ENCODE measurements at places on chromosomes 5 and 9.

DNA sequence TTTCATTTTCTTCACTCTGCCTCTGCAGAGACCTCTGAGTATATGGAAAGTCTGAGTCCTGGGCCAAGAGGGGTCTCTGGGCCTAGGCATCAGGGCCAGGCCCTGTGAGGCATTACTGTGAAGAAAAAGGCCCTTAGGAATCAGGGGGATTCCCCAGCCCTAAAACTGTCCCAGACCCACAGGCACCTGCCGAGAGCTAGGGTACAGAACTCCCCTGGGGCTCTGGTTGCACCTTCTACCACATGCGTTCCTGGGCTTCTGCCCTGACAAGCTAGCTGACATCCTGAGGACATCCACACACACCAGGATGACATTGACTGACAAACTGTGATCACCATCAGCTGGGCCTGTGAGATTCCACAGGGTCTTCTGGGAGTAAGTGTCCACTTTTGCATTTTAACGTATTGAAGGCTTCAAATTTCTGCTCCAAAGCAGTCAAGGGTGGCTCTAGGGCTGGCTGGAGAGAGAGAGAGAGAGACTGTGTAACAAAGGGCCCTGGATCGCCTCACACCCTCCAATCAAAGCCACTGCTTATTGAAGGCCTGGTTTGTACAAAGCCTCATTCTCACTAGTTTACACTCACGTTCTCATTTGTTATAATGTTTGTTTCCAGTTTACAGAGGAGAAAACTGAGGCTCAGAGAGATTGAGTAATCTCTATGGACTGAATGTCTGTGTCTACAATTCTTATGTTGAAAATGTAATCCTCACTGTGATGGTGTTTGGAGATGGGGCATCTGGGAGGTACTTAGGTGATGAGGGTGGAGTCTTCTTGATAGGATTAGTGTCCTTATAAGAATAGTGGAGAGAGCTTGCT, 45.1 kb downstream of the TGFBI start:
- DNase-seq = no peak

DNA sequence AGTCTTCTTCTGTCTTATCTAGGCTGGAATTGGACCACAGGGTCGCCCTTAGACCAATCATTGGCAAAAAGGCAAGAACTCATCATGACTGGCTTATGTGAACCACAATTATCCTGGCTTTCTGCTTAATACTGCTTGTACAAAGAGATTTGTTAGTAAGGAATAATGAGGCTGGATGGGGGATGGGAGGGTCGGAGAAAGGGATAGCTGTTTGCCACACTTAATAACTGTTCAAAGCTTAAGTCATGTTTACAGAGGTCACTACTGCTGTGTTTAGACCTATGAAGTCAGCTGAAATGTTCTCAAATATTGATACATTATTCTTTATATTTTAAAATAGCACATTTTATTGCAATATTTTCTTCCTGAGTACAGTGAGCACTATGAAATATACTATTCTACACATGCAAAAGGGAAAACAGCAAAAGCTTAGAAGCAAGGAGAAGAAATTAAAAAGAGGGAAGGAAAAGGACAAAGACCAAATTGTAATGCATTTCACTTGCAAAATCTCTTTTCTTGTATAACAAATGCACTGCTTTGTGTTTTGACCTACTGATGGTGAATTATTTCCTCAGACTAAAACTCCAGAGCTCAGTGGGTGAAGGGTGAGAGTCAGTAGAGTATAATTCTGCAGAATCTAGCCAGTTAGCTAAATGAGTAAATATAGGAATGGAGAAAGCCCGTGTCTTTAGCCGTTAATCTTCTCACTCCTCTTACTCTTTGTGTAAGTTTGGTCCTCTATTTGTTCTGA, 404.9 kb upstream of the ZNF608 start:
- DNase-seq = no peak

DNA sequence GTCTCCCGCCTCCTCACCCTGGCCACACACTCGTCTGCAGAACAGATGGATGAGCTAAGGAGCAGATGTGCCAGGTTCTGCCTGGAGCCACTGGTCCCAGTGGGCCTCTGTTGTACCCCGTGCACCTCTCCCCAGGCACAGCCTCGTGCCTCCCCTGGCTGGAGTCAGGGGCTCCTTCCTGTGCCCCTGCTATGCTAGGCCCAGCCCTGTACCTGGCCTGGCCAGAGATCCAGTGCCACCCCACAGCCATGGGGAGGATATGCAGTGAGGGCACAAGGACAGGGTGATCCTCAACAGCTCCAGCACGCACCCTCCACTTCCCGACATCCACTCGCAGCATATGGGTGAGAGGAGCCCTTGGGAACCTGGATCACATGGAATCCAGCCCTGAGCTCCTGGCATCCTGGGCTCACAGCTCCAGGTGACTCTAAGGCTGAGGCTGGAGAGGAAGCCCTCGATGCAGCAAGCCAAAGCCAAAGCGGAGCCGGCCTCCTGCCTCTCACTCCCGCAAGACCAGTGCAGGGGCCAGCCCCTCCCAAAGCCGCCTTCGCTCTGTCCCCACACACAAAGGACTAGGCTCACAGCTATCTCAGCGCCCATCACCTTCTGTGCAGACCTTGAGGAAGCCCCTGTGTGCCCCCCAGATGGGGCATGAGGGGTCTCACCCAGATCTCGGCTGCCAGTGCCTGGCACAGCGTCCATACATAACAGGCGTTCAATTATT, 23.7 kb upstream of the ADAMTS2 start:
- no peak for DNase-seq

- no peak for DNase-seq
These were observed 10.3 kb upstream of the IL3 start for GRCh38 chr5:132050136-132050535.

- DNase-seq = no peak
These were observed 54.0 kb upstream of the CNOT6 start for GRCh38 chr5:180439911-180440769.

DNA sequence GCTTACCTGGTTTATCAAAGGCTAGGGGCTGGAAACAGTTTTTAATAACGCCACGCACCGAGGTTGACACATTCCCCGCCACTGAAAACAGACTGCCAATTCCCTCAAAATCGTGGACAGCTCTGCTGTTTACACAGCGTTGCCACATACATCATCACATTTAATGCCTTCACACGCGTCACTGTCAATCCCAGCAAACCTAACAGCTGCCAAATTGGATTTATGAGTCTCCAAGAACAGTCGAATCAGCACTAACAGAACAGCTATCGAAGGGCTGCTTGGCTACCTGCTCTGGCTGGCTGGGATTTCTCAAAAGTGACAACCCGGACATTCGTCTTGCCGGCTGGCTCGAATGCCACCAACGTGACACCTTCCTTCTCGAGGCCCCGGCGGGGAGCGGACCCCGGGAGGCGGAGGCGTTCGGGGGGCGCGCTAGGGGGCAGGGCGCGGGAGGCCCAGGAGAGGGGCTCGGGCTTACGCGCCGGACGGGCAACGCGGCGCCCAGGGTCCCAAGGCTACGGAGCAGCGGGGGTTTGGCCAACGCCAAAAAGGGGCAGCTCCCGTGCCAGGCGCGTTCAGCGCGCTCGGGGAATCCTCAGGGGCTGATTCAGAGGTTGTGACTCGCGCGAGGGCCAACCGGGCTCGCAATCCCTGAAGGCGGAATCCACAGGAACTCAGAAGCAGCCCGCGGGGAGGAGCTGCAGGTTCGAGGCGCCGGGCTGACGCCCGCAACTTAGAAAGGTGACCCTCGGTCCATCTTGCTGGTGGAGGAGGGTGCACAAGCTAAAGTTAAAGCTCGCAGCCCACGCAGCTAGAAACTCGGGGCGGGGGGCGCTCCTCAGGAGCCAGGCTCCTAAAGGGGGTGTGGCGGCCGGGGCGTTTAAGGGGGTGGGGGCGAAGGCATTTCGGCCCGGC, 1.2 kb downstream of the CDC14B start:
- DNase-seq = peak; percentile 30

GRCh38 chr9:38619556-38620447, 594 bp downstream of the ANKRD18A start:
- peak; percentile 37 for DNase-seq

GRCh38 chr5:34655354-34655991, 655 bp upstream of the RAI14 start:
- DNase-seq = peak; percentile 78

DNA sequence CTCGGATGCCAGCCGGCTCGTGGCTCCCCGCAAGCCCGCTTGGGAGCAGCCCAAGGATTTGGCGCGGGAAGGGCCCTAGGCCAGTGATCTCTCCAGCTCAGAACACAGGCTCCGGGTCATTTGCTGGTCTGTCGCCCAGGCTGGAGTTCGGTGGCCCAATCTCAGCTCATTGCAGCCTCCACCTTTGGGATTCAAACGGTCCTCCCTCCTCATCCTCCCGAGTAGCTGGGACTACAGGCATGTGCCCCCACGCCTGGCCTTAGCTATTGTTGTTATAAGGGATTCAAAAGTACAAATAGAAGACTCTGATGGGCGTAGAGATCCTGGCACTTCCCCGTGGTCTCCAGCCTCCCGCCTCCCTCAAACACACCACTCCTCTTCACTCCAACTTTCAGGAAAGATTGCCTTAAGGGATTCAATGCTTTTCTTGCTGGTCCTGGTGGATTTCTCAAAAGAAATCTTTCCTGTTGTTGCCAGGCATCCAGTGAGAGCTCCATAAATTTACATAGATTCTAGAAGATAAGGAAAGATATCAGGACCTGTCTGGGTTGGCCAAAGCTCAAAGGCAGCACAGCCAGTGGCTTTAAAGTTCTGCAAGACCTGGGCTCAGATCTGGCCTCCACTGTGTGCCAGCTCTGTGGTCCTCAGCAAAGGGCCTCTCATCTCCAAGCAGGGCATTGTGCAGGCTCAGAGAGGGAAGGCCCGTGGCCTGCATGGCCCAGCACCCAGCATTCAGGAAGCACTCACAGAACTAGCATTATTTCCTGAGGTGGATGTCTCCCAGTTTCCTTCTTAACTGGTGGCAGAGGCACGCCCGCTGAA, 1.0 kb downstream of the AIF1L start:
- DNase-seq = no peak

DNA sequence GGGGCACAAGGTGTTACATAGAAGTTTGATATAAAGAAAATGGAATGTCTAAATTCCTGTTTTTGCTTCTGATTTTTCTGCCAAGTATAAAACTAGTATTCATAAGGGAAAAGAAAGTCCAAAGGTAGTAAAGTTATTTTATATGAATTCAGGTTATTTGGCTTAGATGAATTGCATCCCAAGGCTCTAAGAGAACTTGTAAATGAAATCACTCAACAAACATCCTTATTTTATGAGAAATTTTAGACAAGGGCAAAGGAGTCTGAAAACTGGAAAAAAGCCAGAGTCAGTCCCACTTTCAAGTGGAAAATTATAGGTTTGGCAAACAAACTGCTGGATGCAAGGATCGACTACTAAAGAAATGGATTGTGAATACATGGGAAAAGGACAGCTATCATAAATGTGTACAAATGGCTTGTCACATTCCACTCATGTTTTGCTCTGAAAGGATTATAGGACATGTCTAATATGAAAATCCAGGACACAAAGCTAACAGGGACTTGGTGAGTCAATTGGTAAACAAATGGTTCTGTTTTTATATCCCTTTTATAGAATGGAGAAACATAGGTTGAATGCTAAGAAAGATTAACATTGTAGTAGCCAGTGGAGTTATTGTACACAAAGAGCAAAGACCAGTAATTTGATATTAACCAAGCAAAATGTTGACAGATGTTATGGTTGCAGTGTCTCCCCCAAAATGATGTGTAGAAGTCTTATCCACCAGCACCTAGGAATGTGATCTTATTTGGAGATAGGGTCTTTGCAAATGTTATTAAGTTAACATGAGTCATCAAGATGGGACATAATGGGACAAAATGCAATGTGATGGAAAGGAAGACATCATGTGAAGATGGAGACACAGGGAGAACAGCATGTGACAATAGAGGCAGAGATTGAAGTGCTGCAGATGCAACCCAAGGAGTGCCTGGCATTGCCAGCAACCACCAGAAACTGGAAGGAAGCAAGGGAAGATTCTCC, 495.7 kb downstream of the TLE1 start:
- DNase-seq = no peak

DNA sequence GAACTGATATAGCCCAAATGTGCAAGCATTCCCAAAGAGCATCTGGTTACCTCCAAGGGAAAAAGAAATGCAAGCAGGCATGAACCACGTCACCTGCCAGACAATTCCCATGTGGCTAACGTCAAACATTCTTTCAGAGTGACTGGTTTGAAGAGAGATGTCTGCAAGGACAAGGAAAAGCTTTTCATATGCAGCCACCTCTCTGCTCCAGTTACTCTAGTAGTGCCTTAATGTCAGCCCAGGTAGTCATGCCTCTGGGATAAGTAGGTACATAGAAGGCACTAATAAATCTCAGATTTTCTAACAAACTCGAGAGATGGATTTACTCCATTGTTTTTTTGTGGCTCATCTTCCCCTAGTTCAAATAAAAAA, 96.8 kb upstream of the IFNK start:
- peak; percentile 75 for DNase-seq

GRCh38 chr5:1375871-1376810, 31.2 kb upstream of the CLPTM1L start:
- peak; percentile 13 for DNase-seq
